ENCODE measurements at places on chromosomes 5 and 9.

DNA sequence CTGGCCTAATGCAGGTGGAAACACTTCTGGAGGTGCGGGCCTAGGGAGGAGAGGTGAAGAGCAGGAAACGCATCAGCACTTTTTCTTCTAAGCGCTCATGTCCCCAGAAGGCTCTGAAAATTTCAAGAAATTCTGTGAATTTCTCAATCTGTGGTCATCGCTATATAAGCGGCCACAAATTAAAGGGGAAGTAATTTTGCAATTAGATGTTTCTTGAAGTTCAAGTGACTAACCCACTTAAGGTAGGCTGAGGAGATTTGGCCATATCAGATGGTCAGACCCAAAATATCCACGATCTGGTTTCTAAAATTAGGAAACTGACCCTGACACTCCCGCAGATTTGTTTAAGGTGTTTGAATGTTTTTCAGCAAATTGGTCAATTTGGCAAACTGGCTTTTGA is 16.6 kb upstream of the HMGCR start:
- no peak for DNase-seq

- DNase-seq = peak; percentile 62
Measured at GRCh38 chr5:142246258-142246657, 78.6 kb downstream of the SPRY4 start.

GRCh38 chr5:96337048-96337781 is 95.8 kb downstream of the PCSK1 start:
- no peak for DNase-seq

DNA sequence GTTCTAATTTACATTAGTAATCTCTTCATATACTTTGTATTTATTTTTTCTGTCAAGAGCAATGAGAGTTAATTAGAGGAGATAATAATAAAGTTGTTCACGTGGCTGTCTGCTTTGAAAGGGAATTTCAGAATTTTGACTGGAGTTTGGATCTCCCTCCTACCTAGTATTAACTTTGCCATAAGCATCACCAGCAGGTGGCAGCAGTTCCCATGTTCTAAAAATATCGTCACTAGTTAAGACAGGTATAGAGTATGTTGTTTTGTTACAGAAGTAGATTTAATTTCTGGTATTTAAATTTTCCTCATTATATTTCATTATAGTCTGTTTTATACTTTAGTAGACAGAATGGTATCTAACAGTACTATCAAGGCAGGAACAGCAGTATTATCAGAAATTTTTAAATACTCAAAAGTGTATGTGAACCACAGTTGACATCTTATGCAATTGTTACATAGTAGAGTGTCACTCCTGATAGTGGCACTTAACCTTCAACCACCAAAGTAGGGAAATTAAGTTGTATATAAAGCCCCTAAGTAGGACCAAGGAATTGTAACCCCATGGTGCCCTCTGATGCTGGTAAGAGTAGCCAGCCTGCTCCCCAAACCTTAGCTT is 20.4 kb downstream of the GNPDA1 start:
- DNase-seq = peak; percentile 59

GRCh38 chr9:116653348-116654058 is 33.6 kb upstream of the TRIM32 start:
- no peak for DNase-seq

- peak; percentile 91 for DNase-seq
Measured at GRCh38 chr5:72210888-72211678, 103.8 kb downstream of the MAP1B start.

- no peak for DNase-seq
Measured at GRCh38 chr5:152066784-152067183, 142.1 kb upstream of the GLRA1 start.

DNA sequence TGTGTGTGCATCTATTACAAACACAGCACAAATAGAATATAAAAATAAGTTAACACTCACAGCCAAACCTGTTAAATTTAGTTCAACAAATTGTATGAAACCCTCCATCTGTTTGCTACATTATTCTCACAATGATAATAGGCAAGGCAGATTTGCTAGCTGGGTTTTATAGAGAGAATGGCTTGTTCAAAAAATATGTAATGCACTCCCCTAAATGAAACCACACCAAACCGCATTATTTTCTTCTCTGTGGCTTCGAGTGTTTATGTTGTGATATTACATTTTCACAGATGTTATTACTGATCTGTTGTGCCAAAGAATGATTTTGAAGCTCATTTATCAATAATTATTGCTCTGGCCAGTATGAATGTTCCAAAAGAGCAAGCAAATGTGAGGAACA is 92.9 kb downstream of the SPATA31D1 start:
- DNase-seq = peak; percentile 6

DNA sequence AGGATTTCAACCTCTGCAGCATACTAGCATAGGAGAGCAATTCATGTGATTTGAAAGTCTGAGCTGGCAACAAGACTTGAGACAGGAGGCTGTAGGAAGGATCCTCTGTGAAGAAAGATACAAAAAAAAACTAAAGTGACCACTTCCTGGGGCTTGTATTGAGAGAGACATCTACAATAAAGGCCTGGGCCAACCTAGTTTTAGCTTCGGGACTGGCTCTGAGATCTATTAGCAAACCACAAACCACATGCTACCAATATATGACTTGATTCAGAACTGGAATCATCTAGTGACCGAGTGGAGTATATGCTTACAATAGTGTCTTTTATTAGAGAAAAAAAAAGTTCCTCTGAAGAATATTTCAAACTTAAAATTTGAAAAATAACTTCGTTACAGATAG is 1448.9 kb upstream of the CDH6 start:
- DNase-seq = no peak

DNA sequence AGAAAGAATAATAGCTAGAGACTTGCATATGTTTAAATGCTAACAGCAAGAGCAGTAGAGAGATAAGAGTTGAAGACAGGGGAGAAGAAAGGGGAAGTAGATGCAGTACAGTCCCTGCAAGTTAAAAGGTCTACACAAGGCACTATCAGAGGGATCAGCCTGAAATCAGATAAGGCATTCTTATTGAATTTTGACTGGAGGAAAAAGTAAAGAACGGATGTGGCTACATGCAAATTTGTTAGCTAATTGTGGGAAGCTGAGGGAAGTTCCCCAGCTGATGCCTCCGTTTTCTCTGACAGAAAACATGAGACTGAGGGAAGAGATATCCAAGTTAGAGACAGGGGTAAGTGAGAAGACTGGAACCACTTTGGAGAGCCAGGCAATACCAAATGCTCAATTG is 12.9 kb upstream of the RHOBTB3 start:
- DNase-seq = no peak

- DNase-seq = no peak
Measured at GRCh38 chr9:82677086-82677485, 385.9 kb downstream of the RASEF start.

GRCh38 chr5:104223885-104224773 is 661.5 kb upstream of the NUDT12 start:
- DNase-seq = no peak

DNA sequence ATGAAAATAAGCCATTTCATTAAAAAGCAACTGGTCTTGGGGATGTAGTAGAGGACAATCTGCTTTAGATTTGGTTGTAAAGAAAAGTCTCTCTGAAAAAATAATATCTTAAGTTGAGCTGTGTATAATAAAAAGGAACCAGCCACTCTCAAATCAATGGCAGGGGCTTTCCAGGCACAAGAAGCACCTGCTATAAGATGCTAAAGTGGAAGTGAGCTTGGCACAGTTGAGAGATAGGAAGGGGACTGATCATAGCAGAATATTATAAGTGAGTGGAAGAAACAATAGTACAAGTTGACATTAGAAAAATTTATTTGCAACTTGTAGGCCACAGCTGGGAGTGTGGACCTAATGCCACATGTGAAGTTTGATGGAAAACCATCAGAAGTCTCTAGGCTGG is 28.1 kb upstream of the SPINK5 start:
- no peak for DNase-seq

GRCh38 chr9:106981396-106982287 is 118.7 kb downstream of the ZNF462 start:
- DNase-seq = no peak

DNA sequence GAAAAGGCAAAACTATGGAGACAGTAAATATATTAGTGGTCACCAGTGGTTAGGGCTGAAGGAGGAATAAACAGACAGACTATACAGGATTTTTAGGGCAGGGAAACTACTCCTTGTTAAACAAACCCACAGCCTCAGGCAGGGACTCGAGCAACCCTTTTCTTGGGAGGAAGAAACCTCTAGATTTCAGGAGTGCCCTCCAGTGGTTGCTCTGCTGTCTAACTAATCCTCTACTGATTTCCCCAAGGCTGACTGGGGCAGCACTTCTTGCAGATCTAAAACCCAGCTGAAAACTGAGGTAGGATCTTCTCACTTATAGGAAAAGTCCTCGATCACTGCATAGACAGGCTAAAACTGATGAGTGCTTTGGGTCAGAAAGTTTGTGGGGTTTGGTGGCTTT is 176.8 kb downstream of the ISOC1 start:
- DNase-seq = peak; percentile 30

DNA sequence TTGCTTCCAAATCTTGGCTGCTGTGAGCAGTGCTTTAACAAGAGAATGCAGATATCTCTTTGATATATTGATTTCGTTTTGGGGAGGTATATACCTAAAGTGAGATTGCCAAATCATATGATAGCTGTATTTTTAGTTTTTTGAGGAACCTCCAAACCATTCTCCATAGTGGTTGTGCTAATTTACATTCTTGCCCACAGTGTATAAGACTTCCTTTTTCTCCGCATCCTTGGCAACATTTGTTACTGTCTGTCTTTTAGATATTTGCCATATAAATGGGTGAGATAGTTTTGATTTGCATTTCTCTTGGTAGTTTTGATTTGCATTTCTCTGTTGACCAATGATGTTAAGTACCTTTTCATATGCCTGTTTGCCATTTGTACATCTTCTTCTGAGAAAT is 10.0 kb upstream of the PLK2 start:
- DNase-seq = no peak

DNA sequence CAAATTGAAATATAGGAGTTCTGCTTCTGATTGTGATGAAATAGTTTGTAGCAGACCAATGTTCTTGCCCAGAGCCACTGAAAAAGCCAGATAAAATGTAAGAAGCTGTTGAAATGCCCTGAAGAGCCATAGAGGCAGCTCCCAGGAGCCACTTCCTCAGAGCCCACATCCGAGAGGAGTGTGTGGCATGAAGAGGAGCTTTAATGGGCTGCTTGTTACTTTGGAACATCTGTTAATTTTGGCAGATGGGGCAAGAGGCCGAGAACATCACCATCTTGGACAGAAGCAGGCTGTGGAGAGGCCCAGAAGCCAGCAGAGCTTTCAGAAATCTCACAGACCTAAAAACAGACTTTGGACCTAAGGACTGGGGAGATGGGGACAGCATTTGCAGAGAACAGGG is 370.8 kb downstream of the GADD45G start:
- DNase-seq = no peak

DNA sequence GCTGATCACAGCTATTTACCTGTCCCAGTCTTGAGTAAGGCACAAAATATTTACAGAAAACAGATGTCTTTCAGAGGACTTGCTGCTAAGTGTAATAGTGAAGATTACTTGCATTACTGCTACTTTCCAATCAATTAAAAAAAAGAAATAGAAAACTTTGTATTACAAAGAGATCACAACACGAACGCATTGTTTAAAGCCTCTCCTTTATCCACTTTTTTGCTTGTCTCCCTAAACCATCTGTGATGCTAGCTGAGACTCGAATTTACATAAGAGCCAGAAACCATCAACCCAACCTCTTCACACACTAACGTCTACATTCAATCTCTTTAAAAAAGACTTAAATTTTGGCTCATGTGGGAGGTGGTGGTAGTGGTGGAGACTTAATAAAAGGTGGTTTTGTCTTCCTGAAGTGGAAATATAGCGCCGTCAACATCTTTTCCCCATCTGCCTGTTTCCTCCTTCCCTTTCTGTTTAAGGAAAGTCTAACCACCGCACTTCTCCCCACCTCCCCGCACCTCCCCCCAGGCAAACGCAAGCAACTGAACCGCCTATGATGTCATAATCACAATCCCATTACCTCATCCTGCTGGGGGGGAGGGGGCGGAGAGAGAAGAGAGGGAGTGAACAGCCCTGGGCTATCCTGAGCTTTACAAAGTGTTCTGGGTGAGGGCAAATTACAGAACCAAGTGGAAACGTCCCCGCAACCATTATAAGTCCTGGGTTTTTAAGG is 948 bp upstream of the FAM53C start:
- no peak for DNase-seq

GRCh38 chr9:89984214-89984613 is 379.4 kb downstream of the GADD45G start:
- peak; percentile 76 for DNase-seq

GRCh38 chr5:163496286-163496685 is 9.1 kb upstream of the MAT2B start:
- DNase-seq = peak; percentile 67

- peak; percentile 97 for DNase-seq
Measured at GRCh38 chr5:16957304-16958196, 21.5 kb upstream of the MYO10 start.

DNA sequence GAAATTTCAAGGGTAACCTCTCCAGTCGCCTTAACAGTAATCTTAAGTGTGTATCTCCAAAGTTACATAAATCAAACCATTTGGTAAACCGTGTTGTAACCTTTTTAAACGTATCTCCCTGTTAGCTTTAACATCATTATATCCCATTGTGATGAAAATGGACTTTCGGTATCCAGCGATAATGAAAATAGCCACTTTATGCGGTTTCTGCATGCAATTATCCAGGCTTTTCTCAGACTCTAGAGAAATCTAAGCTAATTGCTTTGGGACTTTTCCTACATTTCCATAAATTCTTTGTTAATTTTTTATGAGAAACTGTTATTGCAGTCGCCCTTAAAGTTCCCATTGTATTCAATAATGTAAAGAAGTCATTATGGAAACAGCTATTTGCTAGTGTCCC is 170.7 kb downstream of the ZNF608 start:
- DNase-seq = no peak

- DNase-seq = no peak
Measured at GRCh38 chr9:133189826-133190225, 19.2 kb downstream of the OBP2B start.

- DNase-seq = no peak
Measured at GRCh38 chr9:14348373-14349145, 34.6 kb upstream of the NFIB start.

DNA sequence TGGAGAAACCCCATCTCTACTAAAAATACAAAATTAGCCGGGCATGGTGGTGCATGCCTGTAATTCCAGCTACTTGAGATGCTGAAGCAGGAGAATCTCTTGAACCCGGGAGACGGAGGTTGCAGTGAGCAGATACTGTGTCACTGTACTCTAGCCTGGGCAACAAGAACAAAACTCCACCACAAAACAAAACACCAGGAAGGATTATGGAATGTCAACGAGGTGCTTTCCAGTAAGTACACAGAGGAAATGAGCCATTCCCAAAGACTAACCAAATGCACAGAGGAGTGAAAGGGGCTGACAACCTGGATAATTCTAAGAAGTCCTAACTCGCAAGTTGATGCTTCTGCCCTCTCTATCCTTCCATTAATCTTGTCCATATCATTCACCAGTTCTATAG is 126.1 kb upstream of the RETREG1 start:
- peak; percentile 33 for DNase-seq

- peak; percentile 29 for DNase-seq
Measured at GRCh38 chr5:107402434-107403227, 268.1 kb downstream of the EFNA5 start.

Data from fibroblast of skin of back (primary cell).